ENCODE measurements at places on chromosomes 4 and X. TPM values are rescaled to one million over a fixed set of nuclear protein-coding genes. Genes with fewer than 3 reads are reported as not detected.

DNA sequence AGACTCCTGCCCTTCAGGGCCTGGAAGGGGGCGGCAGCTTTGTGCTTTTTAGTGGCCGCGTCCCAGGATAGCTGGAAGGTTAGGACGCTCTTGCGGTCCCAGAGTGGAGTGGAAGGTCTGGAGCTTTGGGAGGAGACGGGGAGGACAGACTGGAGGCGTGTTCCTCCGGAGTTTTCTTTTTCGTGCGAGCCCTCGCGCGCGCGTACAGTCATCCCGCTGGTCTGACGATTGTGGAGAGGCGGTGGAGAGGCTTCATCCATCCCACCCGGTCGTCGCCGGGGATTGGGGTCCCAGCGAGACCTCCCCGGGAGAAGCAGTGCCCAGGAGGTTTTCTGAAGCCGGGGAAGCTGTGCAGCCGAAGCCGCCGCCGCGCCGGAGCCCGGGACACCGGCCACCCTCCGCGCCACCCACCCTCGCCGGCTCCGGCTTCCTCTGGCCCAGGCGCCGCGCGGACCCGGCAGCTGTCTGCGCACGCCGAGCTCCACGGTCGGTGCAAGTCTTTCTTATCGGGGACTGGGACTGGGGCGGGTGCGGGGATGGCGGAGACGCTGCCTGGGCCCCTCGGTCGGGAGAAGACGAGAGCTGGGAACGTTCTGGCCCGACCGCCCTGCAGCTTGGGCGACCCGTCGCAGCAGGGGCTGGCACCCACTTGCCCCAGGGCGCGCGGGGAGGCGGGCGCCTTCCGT, at the start of gene EDNRA:
EDNRA (plus strand) TSS at position 207 of the 686 bp plus-strand sequence. CDS start 4,585 bp downstream, outside the sequence.
- no peak within 1 kb of the TSS for H3K4me3 ChIP-seq
- DNase-seq: no peak
- no peaks in the 10 kb centered on the region for H3K4me1 ChIP-seq
- H3K27me3 ChIP-seq: no peaks in the 10 kb centered on the region
- no peaks in the 10 kb centered on the region for H3K36me3 ChIP-seq
- no peak within 1 kb of the TSS for H3K27ac ChIP-seq

The HADH gene
- 20.0 TPM for total RNA-seq

DNA sequence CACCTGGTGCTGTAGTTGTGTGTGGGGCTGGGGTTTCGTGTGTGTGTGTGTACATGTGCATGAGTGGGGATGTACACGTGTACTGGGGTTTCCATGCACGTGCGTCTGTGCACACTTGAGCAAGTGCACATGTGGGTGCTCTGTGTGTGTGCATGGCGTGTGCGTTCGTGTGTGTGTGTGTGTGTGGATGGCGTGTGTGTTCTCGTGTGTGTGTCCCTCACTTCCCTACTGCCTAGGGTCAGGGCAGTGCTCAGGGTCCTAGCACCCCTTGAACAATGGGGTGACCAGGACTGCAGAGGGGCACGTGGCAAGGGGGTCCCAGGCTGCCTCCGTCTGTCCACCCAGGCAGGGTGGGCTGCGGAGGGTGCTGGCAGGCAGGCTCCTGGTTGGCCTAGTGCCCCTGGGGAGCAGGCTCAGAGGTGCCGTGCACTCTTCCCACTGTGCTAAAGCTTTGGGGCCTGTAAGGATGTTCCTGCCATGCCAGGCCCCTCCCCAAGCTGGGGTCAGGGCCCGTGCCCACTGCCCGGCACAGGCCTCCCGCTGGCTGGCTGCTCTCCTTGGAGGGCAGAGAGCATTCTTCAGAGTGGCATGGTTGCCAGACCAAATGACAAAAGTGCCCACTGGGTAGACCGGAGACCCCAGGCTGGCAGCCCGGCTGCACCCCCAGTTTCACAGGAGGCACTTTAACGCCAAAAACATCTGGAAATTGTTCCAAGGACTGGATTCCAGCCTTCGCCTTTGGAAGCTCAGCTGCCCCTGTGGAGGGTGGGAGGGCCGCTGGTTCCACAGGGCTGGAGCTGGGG, 29.1 kb downstream of the FGFRL1 start:
- no peak for DNase-seq
- no peak overlapping the region for H3K27ac ChIP-seq
- H3K4me3 ChIP-seq: no peak overlapping the region
- H3K36me3 ChIP-seq: no peaks in the 10 kb centered on the region
- no peaks in the 10 kb centered on the region for H3K27me3 ChIP-seq

- no peak overlapping the region for H3K4me3 ChIP-seq
- DNase-seq: no peak
- H3K36me3 ChIP-seq: no peaks in the 10 kb centered on the region
- H3K27me3 ChIP-seq: no peaks in the 10 kb centered on the region
Observed at GRCh38 chrX:27903960-27904359, 77.3 kb downstream of the DCAF8L1 start.

The NPFFR2 gene
- total RNA-seq: not detected

The CDX4 gene
- not detected for total RNA-seq

GRCh38 chrX:2577844-2578466, 77.2 kb upstream of the DHRSX start:
- H3K4me1 ChIP-seq: peaks cover 2% of the 10 kb centered on the region
- no peak overlapping the region for H3K27ac ChIP-seq
- H3K27me3 ChIP-seq: peaks cover 15% of the 10 kb centered on the region
- no peak overlapping the region for H3K4me3 ChIP-seq
- DNase-seq: no peak

DNA sequence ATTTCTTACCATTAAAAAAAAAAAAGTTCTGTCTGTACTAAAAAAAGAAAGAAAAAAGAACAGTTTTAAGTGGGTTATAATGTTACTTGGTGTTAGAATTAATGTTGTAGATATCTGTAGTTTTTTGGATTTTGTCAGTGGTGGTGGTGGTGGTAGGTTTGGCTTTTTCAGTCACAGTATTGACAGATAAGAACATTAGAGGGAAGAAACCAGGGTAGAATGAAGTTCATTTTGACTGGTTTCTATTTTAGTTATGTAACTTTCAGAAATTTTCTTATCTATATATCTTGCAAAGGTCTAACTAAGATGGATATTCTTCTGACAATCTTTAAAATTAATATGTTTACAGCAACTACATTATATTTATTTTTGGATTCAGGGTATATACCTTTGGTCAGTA, 105.4 kb downstream of the FBXW7 start:
- no peaks in the 10 kb centered on the region for H3K36me3 ChIP-seq
- no peak overlapping the region for H3K27ac ChIP-seq
- no peaks in the 10 kb centered on the region for H3K4me1 ChIP-seq
- no peak overlapping the region for H3K4me3 ChIP-seq
- DNase-seq: no peak

GRCh38 chrX:37455381-37455780, 106.2 kb downstream of the PRRG1 start:
- H3K4me3 ChIP-seq: no peak overlapping the region
- H3K4me1 ChIP-seq: no peaks in the 10 kb centered on the region
- no peak overlapping the region for H3K27ac ChIP-seq
- H3K36me3 ChIP-seq: no peaks in the 10 kb centered on the region
- H3K27me3 ChIP-seq: no peaks in the 10 kb centered on the region

The ADGRL3 gene
- not detected for total RNA-seq

- no peaks in the 10 kb centered on the region for H3K4me1 ChIP-seq
- no peaks in the 10 kb centered on the region for H3K36me3 ChIP-seq
- no peak overlapping the region for H3K27ac ChIP-seq
- DNase-seq: no peak
Observed at GRCh38 chr4:5918331-5918985, 25.6 kb upstream of the CRMP1 start.

The CSAG1 gene
- total RNA-seq: not detected

DNA sequence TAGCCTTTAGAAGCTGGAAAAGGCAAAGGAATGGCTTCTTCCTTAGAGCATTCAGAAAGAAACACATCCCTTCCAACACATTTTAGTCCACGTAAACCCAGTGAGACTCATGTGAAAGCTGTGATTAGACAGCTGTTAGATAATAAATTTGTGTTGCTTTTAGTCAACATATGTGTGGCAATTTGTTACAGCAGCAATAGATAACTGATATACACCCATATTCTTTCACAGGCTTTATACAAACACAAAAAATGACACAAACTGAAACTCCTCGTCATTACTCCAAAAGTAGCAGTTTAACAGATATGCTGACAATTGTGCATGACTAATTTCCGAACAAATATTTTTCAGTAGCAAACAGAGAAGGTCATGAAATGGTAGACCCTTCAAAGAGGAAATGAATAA, 65.3 kb downstream of the ANTXR2 start:
- H3K4me1 ChIP-seq: peaks cover 69% of the 10 kb centered on the region
- H3K27ac ChIP-seq: peak overlapping the region; percentile 39
- H3K4me3 ChIP-seq: no peak overlapping the region
- DNase-seq: no peak
- no peaks in the 10 kb centered on the region for H3K36me3 ChIP-seq

GRCh38 chr4:70589785-70590184, 2.3 kb upstream of the AMBN start:
- H3K36me3 ChIP-seq: no peaks in the 10 kb centered on the region
- no peaks in the 10 kb centered on the region for H3K27me3 ChIP-seq
- H3K4me1 ChIP-seq: no peaks in the 10 kb centered on the region
- no peak for DNase-seq

DNA sequence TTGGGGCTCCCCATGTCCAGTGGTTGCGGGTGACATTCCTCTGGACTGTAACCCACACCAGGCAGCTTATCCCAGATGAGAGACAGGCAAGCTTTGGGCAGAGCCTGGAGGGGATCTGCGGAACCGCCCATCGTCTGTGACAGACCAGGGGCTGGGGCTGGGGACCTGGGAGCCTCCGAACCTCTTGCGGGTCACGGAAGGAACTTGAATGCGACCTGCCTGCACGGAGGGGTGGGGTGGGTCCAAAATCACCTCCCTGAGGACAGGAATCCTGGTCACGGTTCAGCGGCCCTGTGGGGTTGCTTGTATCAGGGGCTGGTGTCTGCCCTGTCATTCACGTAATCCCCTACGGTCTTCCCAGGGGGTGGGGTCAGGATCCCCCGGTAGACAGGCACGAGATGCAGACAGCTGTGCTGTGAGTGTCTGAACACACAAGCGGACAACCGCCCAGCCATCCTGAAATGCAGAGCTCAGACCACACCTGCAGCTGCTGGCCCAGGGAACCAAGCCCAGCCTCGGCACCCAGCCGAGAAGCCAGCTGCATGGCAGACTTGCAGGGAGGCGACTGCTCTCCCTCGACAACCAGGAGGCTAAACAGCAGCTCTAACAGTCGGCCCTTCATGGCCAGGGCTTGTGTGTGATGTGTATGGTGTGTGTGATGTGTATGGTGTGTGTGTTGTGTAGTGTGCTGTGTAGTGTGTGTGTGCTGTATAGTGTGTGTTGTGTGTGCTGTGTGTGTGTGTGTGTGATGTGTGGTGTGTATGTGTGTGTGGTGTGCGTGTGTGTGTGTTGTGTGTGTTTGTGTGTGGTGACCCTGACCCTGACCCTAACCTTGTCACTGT, 105.9 kb upstream of the ADRA2C start:
- H3K4me3 ChIP-seq: no peak overlapping the region
- no peaks in the 10 kb centered on the region for H3K4me1 ChIP-seq
- H3K27ac ChIP-seq: no peak overlapping the region
- DNase-seq: no peak
- H3K36me3 ChIP-seq: no peaks in the 10 kb centered on the region

DNA sequence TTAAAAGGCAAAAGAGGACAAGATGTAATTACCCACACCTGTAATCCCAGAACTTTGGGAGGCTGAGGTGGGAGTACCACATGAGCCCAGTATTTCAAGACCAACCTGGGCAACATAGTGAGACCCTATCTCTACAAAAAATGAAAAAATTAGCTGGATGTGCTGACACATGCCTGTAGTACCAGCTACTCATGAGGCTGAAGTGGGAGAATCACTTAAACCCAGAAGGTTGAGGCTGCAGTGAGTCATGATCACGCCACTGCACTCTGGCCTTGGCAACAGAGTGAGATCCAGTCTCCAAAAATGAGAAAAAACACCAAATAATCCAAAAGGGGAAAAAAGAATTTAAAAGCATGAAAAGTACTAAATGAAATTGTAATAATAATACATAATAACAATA, 30.8 kb downstream of the NR0B1 start:
- H3K27ac ChIP-seq: no peak overlapping the region
- DNase-seq: no peak
- H3K4me3 ChIP-seq: no peak overlapping the region
- no peaks in the 10 kb centered on the region for H3K27me3 ChIP-seq

DNA sequence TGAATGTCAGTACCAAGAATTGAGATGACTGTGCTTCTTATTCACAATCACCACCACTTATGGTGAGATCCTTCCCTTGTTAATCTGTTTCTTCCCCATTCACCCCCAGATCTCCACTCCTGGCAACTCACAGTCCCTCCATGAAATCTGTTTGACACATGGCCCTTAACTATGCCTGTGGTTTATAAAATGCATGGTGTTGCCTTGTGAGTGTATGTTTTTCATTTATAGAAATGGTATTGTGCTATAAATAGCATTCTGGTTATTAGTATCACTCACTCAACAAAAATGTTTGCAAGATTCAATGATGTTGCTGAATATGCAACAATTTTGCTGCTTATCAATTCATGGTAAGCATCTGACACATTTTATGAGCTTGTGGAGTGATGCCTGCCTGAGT, 131.0 kb downstream of the PRKX start:
- H3K4me3 ChIP-seq: no peak overlapping the region
- no peak overlapping the region for H3K27ac ChIP-seq
- H3K27me3 ChIP-seq: no peaks in the 10 kb centered on the region
- H3K4me1 ChIP-seq: peaks cover 10% of the 10 kb centered on the region

DNA sequence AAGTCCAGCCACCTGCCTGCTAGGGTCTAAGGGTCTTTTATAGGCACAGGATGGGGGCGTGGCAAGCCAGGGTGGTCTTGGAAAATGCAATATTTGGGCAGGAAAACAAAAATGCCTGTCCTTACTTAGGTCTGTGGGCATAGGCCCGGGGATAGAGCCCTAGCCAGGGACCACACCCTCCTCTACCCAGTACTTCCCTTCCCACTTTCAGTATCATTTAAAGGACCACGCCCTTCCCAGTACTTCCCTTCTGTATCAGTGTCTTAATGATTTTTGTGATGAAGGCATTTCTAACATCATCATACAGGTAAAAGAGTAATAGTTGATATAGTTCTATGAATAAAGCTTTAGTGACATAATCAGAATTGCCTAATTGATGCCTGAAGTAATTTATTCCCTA, 11.4 kb downstream of the BANK1 start:
- no peak overlapping the region for H3K27ac ChIP-seq
- H3K4me3 ChIP-seq: no peak overlapping the region
- H3K36me3 ChIP-seq: no peaks in the 10 kb centered on the region
- no peaks in the 10 kb centered on the region for H3K4me1 ChIP-seq

DNA sequence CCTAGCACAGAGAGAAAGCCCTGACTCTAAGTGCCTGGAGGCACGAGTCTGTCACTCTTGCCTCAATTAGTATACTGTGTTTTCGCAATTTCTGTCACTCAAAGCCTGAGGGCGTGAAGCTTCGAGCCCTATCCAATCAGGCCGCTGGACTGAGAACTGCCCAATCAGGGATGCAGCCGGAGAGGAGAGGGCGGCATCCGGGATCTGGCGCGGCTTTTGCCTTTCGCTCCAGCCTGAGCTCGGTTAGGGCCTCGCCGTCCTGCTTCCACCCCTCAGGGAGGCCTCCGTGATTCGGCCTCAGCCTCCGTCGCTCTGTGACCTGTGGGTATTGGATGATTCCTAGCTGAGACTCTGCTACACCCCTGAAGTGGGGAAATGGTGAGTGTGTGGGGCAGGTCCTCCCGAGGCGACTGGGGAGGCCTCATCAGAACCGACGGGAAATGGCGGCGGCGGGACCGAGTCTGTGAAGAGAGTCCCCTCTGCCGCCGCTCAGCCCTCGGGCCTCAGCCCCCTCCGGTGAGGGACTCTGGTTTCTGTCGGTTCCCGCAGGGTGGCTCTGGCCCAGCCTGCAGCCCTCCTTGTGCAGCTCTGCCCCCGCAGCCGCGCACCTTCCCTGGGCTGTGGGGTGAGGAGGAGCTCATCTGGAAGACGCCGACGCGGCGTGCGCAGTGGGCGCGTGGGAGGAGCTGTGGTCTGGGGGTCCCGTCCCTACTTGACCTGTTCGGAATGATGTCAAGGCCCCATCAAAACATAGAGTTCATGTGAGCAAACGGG, 48.5 kb downstream of the ZNF141 start:
- peaks cover 6% of the 10 kb centered on the region for H3K4me1 ChIP-seq
- no peak overlapping the region for H3K27ac ChIP-seq
- H3K36me3 ChIP-seq: no peaks in the 10 kb centered on the region
- no peak for DNase-seq

All from CD4-positive, alpha-beta memory T cell (primary cell).